GM23338 (cell line): ENCODE measurements at places on chromosomes 4 and X. TPM values are rescaled to one million over a fixed set of nuclear protein-coding genes. Genes with fewer than 3 reads are reported as not detected.
A peak's percentile ranks its signal among the peaks of the same experiment; 100 is the strongest.

GRCh38 chrX:41559235-41560052 is 112.3 kb downstream of the NYX start:
- H3K4me1 ChIP-seq: no peaks in the 10 kb centered on the region
- H3K27ac ChIP-seq: no peak overlapping the region
- no peak for DNase-seq
- no peak overlapping the region for H3K4me3 ChIP-seq

DNA sequence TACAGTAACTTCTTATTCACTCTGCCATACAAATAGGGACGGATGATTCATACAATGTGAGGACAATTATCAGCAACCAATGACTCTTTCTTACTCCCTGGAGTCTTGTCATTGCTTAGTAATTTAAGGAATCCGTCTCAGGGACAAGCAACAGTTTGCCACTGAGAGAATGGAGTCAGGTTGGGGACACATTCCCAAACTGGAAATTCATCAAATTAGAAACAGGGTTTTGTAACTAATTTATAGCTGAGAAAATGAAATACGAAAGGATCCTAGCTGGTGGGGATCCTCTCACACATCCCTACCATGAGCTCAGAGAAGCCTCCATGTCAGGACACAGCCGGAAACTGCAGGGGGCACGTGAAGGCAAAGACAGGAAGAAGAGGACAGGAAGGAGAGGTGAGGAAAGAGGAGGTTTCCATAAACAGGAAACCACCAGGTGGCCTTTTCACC is 50.4 kb upstream of the KDR start:
- H3K4me3 ChIP-seq: no peak overlapping the region
- H3K27ac ChIP-seq: peak overlapping the region; percentile 64; the same call in 1 of the 2 replicates
- H3K27me3 ChIP-seq: no peaks in the 10 kb centered on the region
- H3K36me3 ChIP-seq: no peaks in the 10 kb centered on the region
- peak; percentile 43 for DNase-seq
- peaks cover 7% of the 10 kb centered on the region; the same call in 1 of the 2 replicates for H3K4me1 ChIP-seq

DNA sequence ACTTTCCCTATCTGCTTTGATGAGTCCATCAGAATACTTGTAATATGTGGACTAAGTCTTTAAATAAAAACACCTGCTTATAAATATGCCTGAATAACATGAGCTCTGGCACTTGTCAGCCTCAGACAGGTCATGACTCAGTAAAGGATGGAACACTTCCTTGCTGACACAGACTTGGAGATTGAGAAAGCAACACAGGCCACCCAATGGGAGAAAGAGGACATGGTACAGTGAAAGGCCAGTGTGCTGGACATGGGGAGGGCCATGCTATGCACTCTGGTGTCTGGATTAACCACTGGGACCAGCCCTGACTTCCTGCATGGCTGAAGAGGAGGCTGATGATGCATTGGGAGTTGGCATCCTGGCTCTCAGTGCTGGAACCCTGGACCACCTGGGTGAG is 149.5 kb downstream of the DHRSX start:
- H3K36me3 ChIP-seq: no peaks in the 10 kb centered on the region
- no peak for DNase-seq
- H3K4me1 ChIP-seq: no peaks in the 10 kb centered on the region
- no peak overlapping the region for H3K27ac ChIP-seq
- H3K4me3 ChIP-seq: no peak overlapping the region

DNA sequence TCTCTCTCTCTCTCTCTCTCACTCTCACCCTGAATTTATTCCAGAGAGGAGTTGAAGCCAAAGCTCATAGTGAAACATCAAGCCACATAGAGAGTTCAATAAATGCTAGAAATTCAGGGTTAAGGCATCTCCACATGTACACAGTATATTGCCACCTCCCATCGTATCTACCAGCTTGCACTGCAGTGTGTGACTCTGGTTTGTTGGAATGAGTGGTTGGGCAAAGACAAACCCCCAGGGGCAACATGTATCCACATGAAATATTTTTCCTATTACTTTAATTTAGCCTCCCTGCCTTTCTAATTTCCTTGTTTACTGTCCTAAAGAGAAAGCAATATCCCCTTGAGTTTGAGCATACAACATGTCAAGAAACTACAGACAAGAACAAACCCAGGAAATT is 247.3 kb downstream of the SPATA18 start:
- H3K36me3 ChIP-seq: no peaks in the 10 kb centered on the region
- H3K27ac ChIP-seq: no peak overlapping the region
- DNase-seq: no peak
- H3K27me3 ChIP-seq: no peaks in the 10 kb centered on the region
- H3K4me3 ChIP-seq: no peak overlapping the region
- H3K4me1 ChIP-seq: no peaks in the 10 kb centered on the region

DNA sequence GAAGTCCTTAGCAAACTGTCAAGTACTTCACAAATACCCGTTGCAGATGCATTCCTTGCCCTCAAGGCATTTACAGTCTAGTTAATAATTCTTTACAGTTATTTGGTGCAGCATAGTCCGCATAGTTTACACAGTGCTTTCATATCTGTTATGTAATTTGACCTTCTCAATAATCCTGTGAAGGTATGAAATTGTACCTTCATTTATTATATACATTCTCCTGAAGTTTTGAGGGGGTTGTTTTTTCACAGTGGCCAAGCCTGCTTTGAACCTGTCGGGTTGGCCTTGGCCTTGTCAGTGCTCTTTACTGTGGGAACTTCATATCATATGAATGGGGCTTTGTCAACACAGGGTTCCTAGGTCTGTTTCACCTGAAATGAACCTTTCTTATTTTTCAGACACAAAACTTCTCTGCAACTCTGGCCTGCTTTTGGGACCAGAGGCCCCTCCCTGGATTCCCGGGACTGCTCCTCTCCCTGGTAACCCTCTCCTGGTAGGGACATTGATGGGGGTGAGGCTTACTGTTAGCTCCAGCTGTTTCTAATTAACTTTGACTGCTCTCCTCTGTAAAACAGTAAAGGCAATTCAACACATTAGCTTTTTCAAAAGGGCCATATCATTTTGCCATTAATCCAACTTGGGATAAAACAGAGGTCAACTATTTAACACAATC is 9.1 kb downstream of the IGFBP7 start:
- no peak for DNase-seq
- H3K4me1 ChIP-seq: peaks cover 21% of the 10 kb centered on the region
- no peak overlapping the region for H3K27ac ChIP-seq
- no peak overlapping the region for H3K4me3 ChIP-seq
- H3K27me3 ChIP-seq: no peaks in the 10 kb centered on the region
- no peaks in the 10 kb centered on the region for H3K36me3 ChIP-seq

DNA sequence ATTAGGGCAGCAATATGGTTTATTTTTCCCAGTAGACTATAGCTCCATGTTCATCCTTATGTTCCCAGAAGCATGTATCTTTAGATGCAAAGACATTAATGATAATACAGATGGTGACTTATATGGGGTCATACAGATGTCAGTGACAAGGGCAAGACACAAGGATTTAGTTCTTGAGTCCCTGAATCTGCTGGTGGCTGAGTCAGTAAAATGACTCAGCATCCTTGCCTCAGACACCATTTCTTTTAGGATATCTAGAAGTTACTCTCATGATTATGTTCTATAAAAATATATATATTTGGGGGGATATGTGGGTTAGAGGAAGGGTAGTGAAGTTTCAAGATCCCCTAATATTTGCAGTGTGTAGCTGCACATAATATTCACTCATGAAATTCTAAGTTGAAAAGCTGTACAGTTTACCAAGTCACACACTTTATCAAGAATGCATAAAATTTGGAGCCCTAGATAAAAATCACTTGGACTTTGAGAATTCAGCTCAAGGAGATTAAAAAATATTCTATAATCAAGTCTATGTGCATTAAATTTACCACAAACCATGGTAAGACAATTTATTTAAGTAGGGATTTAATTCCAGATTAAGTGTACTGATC is 101.9 kb downstream of the LNX1 start:
- DNase-seq: no peak
- H3K4me3 ChIP-seq: no peak overlapping the region
- no peaks in the 10 kb centered on the region for H3K27me3 ChIP-seq

DNA sequence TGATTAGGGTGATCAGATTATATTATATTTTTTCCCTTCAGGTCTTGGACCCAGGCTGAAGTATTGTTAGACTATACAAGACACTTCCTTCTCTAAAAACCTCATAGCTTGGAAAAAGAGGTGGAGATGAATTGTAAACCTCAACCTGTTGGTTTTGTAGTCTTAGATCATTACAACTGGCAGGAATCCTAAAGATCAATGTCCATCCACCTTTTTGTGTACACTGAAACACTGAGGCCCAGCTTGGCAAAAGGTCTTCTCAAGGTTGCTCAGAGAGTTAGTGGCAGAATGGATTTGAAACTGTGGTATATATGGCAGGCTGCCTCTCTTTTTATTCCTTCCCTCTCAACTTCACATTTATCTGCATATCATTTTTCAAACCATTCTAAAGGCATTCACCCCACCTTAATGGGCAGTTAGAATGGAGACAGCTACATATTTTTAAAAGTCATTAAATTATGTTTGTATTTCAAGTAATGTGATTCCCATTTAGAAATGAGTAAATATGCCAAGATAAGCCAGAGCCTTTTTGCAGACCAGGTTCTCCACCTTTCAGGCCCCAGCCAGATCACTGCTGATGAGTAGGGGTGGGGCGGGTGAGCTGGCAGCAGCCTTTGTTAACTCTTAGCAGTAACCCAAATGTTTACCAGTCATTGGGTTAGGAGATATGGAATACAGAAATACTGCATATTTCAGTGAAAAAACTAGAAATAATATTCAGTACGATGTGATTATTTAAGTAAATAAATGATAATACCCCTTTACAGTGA is 243.2 kb upstream of the F9 start:
- no peak for DNase-seq
- no peak overlapping the region for H3K4me3 ChIP-seq
- H3K27ac ChIP-seq: no peak overlapping the region
- H3K36me3 ChIP-seq: no peaks in the 10 kb centered on the region
- H3K4me1 ChIP-seq: no peaks in the 10 kb centered on the region

DNA sequence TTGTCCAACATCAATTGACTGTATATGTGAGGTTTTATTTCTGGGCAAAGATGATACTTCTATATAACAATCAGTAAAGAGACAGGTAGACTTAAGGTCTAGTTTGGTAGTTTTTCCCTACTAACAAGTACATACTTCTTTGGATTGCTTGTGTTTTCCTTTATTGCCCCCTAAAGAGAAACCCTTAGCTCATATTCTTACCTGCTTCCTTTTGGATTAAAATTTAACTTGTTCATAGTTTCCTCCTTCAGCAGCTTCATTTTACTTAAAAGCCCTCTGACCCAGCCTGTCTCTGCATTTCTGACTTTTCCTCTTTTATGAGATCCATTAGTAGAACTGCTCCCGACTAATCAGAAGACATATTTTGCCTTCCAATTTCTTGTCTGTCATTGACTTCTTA is 75.7 kb upstream of the GPC4 start:
- H3K27me3 ChIP-seq: no peaks in the 10 kb centered on the region
- H3K4me1 ChIP-seq: peaks cover 13% of the 10 kb centered on the region
- H3K27ac ChIP-seq: no peak overlapping the region
- no peaks in the 10 kb centered on the region for H3K36me3 ChIP-seq
- no peak overlapping the region for H3K4me3 ChIP-seq

GRCh38 chr4:113278324-113278934 is 229.0 kb downstream of the ANK2 start:
- peak; percentile 93 for DNase-seq
- H3K4me3 ChIP-seq: no peak overlapping the region
- no peaks in the 10 kb centered on the region for H3K27me3 ChIP-seq

GRCh38 chr4:23654791-23655190 is 235.1 kb downstream of the PPARGC1A start:
- DNase-seq: no peak
- H3K27ac ChIP-seq: no peak overlapping the region
- no peak overlapping the region for H3K4me3 ChIP-seq
- H3K4me1 ChIP-seq: no peaks in the 10 kb centered on the region
- H3K27me3 ChIP-seq: no peaks in the 10 kb centered on the region

- peaks cover 7% of the 10 kb centered on the region for H3K27me3 ChIP-seq
- DNase-seq: no peak
- H3K4me3 ChIP-seq: peak overlapping the region; percentile 74
- H3K4me1 ChIP-seq: peaks cover 38% of the 10 kb centered on the region
These were observed 2.9 kb downstream of the FMR1 start for GRCh38 chrX:147914591-147914990.

TEX13B gene
- total RNA-seq: 0.78 TPM in 1 of 2 replicates, not detected in the other

TMPRSS11F gene
- 0.27 TPM in 1 of 2 replicates, not detected in the other for total RNA-seq

GAB3 gene
- total RNA-seq: 0.50 and 1.8 TPM in 2 replicates

RAB9B gene
- total RNA-seq: 0.28 and 0.78 TPM in 2 replicates

SPATA18 gene
- total RNA-seq: 2.5 and 4.2 TPM in 2 replicates
